Progenitor cell of endocrine pancreas (in vitro differentiated cells): ENCODE measurements at places on chromosomes 1 and 21. TPM values are rescaled to one million over a fixed set of nuclear protein-coding genes. Genes with fewer than 3 reads are reported as not detected.

Gene KRTAP22-2
- total RNA-seq, result not detected in 2 replicates

Gene EDN2
- not detected in 2 replicates for total RNA-seq

Gene OR2T29
- total RNA-seq, result not detected in 2 replicates

Gene PSRC1
- 26.1 and 29.4 TPM in 2 replicates for total RNA-seq

Gene NOTCH2NLA
- total RNA-seq, result 42.2 and 46.7 TPM in 2 replicates

Gene PLXNA2
- 32.9 and 34.9 TPM in 2 replicates for total RNA-seq

Gene OR6K3
- total RNA-seq, result not detected in 2 replicates
